ENCODE measurements at places on chromosomes 16 and 17. TPM values are rescaled to one million over a fixed set of nuclear protein-coding genes. Genes with fewer than 3 reads are reported as not detected.

DNA sequence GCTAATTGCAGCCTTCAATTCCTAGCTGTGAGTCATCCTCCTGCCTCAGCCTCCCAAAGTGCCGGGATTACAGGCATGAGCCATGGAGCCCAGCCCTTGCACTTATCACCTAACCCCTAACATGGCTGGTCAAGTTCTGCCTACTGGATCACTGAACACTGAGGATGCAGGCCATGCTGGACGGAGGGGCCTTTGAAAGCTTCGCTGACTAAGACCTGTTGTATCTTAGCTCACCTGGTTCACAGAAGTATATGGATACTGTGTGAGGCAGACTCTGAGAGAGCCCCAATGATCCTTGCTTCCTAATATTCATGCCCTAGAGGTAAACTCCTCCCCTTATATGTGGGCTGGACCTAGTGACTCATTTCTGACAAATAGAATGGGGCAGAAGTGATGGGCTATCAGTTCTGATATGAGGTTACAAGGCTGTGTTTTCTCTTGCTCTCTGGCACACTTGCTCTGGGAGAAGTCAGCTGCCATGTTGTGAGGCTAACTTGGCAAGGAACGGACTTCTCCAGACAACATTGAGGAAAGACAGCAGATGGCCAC, 11.7 kb upstream of the TMIGD1 start:
- no peak for DNase-seq

- DNase-seq = no peak
Observed at GRCh38 chr16:87854053-87854906, 15.0 kb downstream of the SLC7A5 start.

DNA sequence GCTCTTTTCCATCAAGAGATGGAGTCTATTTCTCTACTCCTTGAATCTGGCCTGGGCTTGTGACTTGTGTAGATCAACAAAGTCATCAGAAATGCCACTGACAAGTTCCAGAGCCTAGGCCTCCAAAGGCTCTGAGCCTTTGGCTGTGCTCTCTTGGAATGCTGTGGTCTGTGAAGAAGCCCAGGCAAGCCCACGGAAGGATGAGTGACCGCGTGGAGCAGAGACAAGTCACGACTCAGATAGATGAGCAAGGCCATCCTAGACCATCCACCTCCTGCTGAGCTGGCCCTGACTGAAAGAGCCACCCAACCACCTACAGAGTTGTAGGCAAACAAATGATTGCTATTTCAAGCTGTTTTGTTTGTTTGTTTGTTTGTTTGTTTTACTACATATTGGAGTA, 11.6 kb upstream of the ICAM2 start:
- DNase-seq = no peak

DNA sequence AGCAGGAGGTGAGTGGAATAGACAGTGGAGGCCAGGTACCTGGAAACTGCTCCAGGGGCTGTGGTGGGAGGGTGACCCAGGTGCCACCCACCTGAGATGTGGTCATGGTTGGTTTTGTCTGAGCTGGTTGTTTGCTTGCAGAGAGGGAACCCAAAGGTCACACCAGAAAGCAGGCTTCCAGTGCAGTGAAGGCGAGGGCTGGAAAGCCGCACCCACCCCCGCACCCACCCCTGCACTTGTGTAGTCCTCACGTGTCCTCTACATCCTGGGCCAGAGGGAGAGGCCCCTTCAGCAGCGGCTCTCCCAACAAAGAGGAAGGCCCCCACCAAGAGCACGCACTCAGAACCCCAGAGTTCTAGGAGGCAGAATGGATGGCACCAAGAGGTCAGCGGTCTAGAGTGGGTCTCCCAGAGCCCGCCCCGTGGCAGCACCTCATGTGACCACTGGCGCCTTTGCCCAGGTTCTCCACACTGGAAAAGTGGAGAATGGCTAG, 92.6 kb upstream of the CBX4 start:
- DNase-seq = no peak

GRCh38 chr17:36653856-36654255, 52.5 kb downstream of the MRM1 start:
- DNase-seq = no peak

GRCh38 chr17:31497431-31497830, 106.0 kb downstream of the RAB11FIP4 start:
- no peak for DNase-seq

GRCh38 chr17:30376621-30377452, 1.9 kb upstream of the CPD start:
- DNase-seq = no peak

DNA sequence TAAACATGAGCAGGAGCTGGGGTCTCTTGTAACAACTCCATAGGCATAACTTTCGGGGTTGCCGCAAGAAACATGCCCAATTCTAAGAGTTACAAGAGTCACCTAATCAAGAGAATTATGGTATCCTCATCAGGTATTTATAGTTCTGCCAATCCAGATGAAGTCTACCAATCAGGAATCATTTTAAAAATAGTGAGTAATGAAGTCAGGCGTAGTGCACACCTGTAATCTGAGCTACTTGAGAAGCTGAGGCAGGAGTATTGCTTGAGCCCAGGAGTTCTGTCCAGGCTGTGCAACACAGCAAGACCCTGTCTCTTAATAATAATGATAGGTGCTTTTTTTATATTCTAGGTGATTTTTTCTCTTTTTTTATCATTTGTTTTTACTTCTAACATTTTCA, 128.5 kb upstream of the RBL2 start:
- no peak for DNase-seq

DNA sequence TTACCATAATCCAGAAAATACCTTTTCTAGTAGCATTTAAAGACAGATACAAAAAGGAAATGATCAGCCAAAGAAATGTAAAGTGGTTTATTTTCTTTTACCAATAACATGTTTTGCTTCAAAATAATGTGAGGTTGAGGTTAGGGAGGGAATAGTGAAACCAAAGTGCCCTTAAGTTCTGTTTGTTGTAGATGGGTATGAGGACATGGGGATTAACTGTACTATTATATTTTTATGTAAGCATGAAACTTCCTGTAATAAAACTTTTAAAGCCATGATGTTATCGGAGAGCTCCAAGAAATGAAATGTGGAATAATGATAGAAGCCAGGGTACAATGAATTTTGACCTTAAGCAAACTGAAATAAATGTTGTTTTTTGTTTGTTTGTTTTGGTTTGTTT, 9.9 kb downstream of the C16orf46 start:
- DNase-seq = no peak

- DNase-seq = no peak
Observed at GRCh38 chr16:74230126-74230525, 66.5 kb upstream of the PSMD7 start.

DNA sequence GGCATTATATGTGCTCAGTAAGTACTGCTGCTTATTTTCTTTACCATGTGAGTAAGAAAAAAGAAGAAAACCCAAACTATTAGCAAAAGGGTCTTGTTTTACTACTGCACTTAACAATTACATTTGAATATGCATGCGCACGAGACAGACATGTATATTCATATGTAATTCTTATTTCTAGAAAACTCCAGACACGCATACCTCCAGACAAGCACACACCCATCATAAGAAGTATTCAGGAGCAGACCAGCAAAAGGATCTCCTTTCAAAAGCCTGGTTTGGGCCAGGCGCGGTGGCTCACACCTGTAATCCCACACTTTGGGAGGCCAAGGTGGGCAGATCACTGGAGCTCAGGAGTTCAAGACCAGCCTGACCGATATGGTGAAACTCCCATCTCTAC, 7.8 kb downstream of the LRRC59 start:
- no peak for DNase-seq

GRCh38 chr17:74773871-74774286, 2.3 kb downstream of the NAT9 start:
- DNase-seq = no peak

DNA sequence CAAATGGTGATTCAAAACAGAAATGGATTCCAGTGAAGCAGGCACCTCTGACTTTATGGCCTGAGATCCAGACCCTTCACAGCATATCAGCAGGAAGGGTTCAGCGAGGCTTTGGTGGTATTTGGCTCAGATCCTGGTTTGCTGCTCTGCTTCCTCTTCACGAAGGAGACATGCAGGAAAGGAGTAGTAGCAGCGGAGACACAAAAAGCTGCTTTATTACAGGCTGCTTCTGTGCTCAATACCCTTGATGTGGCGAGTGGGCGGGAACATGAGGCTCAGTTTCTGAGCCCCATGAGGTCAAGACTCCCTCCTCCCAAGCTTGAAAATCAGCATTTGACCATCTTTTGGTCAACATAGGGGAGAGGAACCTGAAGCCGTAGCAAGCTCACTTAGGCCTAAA, 213.3 kb upstream of the AXIN2 start:
- no peak for DNase-seq

DNA sequence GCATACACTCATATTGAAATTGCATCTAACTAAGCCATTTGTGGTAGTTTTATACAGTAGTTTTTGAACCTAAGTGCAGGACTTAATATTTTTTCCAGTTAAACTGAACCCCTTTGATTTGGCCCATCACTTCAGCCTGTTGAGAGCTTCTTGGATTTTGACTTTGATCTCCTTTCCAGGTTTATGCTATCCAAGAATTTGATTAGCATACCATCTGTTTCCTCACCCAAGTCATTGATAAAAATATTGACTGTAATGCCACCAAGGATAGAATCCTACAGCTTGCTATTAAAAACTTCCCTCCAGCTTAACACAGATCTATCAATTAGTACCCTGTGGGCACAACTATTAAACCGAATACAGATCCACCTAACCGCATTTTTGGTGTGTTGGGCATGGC, 7.2 kb downstream of the TMEM94 start:
- no peak for DNase-seq

DNA sequence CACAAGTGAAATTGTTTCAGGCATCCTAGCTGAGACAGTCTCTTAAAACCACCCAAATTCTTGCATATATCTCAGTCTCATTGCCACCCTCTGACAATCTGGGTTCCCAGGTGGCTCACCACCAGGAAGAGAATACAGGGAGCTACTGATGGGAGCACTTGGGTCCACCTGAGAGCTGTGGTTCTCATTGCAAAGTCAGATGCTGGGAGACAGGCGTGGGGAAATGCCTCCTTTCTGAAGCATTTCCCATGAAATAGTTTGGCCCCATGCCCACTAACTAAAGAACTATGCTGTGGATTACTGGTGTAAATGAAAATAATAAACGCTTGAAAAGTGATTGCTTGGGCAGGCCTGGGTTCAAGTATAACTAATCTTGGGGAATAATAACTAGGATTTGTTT, 70.3 kb downstream of the CMC2 start:
- no peak for DNase-seq

DNA sequence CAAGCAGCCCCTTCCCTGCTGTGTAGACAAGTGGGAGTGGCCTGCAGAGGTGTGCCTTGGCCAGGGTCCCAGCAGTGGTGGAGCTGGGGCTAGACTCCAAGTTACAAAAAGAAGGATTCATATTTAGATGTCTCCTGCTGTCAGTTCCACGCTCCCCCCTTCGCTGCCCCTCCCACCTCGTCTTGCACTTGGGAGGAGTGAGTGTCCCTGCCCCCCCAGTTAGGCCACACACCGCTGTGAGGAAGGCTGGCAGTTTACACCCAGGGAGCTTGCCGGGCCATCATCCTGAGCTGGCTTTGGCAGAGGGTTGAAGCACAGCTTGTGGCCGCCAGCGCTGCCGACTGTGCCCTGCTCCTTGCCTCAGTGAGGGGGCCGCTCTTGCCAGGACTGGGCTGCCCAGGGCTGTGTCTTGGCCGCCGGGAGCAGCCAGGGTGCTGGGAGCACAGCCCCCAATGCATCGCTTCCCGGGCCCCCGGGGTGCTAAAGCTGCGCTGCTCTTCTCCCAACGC, 44.3 kb downstream of the ELAC2 start:
- DNase-seq = peak; percentile 64

HOXB1 gene
- not detected for total RNA-seq

CLEC3A gene
- not detected for total RNA-seq

ZP2 gene
- not detected for total RNA-seq

HBQ1 gene
- total RNA-seq = not detected

TBX6 gene
- total RNA-seq = 1.1 TPM

HSD11B2 gene
- total RNA-seq = 5.0 TPM

SLC16A13 gene
- total RNA-seq = 10.2 TPM

MYL11 gene
- not detected for total RNA-seq

CDH5 gene
- total RNA-seq = 66.9 TPM

MYL4 gene
- not detected for total RNA-seq

CALB2 gene
- total RNA-seq = 3.3 TPM

DNAH9 gene
- 14.4 TPM for total RNA-seq

SPN gene
- 30.9 TPM for total RNA-seq
